ENCODE measurements at places on chromosomes 13 and 19.

DNA sequence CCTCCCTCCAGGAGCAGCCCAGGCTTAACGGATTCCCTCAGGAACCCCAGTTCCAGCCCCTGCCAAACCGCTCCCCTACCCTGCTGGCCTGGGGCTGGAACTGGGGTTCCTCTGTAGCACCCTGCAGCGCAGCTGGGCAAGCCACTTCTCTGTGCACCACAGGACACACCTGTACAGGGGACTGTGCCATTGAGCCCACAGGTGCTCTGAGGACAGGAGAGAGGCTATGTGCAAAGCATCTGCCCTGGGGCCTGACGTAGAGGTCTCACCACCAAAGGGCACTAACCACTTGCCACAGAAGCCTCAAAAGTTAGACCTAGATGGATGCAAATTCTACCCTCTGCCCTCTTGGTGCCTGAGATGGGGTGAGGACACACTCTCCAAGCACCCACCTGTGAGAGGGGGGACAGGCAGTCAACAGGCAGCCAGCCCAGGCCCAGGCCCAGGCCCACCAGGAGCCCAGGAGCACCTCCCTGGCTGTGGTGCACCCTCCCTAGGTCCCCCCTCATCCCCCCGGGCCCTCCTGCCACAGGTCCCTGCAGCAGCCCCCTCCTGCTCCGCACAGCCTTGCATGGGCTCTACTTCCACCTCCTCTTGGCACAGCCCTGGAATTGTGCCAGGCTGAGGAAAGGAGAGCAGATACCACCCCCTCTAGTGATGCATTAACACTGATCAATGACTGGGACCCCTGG lies 27.6 kb upstream of the SLC35E1 start:
- DNase-seq: no peak

DNA sequence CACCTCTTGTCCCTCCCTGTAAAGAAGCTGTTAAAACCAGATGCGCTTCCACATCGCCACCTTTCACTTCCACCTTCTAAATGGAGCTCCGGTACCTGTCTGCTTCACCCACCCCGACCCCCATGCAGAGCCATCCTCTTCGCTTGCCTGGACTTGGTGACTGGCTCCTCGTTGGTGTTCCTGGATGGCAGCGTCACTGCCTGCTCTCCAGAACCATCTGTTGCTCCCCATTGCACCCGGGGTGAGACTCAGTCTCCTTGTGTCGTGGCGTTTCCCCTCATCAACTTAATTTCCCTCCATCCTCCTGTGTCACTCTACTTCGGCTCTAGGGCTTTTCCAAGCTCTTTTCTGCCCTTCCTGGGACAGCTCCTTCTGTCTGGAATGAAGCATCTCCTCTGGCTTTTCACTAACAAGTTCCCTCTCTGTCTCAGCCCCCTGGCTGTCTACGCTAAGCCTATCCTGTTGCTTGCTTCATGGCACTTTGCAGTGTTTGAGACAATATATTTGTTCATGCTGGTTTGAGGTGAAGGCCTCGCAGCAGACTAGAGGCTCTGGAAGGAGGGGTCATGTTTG lies 10.3 kb downstream of the CEBPG start:
- DNase-seq: no peak

DNA sequence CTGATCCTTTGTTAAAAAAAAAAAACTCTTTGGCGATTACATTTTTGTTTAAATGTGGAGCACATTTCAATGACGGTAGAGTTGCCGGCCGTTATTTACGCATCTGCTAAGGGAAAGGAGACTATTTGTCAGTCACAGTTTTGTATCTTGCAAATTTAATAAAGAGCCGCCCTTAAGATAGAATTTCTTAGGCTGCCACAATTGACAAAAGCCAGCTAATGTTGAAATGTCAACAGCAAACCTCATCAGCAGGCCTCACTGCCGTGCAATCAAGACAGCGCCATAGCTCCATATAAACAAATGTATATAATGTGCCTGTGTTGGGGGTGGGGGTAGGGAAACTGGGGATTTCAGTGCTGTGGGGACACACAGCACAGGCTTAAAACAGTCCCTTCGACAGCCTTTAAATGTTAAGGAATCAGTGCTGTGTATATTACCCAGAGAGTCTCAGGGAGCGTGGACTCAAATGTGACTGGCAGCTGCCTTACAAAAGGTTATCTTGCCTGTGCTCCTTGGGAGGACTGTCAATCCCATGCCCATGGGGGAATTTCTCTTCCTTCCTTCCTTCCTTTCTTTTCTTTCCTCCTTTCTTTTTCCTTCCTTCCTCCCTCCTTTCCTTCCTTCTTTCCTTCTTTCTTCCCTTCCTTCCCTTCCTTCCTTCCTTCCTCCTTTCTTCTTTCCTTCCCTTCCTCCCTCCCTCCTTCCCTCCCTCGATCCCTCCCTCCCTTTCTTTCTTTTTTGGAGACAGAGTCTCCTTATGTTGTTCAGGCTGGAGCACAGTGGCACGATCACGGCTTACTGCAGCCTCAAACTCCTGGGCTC lies 108.0 kb downstream of the URI1 start:
- DNase-seq: no peak

DNA sequence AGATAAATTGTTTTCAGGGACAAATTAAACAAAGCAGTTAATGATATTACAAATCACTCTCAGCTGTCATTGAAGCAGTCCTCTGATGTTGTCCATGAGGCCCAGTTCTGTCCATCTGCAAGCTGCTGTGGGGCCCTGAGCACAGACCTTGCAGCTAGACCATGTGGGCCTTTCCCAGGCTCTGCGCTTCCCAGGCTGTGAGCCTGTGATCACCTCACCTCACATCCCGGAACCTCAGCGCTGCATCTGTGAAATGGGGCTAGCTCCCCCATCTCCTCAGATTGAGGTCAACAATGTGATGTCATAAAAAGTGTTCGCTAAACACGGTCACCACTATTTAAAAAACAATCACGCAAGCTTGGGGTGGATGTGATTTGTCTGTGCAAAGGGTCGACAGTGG lies 51.9 kb upstream of the UQCRFS1 start:
- no peak for DNase-seq

All from SW 1271 (cell line).